ENCODE measurements at places on chromosomes 7 and 10.

GRCh38 chr10:126549344-126549743, 121.1 kb downstream of the C10orf90 start:
- DNase-seq: peak; percentile 22

GRCh38 chr10:129418496-129419225, 48.4 kb upstream of the MGMT start:
- DNase-seq: no peak

DNA sequence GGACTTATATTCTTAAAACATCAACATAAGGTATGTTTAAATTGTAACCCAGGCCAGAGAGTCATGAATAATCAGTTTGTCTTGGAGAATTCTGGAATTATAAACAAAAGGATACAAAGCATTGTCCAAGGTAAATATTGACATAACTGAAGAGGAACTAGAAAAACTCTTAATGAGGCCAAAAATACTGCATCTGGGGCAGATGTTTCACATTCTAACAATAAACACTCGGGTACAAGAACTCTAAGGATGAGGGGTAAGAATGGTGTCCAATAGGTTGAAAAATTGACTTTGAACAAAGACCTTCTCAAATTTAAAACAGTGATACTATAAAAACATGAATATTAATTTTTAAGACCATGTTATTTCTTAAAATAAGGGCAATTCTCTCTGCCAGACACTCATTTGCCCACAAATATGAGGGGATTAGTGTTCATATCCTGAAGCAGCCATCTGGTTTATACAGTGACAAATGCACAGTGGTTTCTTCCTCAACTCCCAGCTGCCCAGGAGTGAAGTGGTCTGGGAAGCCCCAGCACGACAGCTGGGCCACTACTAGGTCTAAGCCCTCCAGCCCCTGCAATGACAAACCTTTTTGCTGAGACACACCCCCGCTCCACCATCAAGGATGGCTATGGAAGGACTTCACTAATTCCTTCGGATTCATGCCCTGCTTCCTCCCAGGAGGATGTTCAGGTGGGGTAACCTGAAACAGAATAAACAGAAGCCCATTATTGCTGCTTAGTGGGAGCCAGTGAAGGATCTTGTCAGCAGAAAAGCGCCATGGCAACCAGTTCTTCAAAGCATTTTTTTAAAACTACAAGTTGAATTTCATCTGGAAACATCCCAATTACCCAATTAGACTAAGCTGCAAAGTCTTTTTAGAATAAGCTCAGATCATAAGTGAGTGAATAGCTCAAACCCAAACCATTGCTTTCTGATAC, 107.5 kb upstream of the ARID5B start:
- DNase-seq: peak; percentile 92

GRCh38 chr10:4984223-4984622, 19.4 kb downstream of the AKR1C2 start:
- DNase-seq: no peak

DNA sequence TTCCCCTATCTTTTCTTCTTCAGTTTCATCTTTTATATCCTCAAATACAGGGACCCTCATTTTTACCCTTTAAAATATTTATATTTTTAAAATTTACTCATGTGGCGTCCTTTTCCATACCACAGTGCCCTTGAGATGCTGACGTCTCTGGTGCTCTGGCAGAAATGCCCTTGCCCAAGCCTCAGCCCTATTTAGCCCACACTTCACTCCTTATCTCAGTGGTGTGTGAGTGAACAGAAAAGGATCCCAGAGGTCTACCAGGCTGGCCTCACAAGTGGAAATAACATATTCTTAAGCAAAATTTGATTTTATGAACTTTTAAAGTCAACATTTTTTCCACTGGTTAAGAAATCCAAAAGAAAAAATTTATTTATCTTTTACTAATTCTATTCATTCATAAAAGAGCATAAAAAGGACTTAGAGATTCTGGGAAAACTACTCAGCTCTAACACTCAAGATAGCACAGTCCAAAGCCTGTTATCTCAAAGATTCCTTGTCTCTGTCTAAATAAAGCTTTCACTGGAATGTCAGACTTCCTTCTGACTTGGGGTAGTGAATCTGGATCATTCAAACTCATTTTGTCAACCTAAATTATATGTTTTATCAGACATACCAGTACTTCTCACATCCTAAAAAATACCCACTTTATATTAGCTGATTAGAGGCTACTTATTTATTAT, at the start of gene NEBL:
NEBL (minus strand) TSS at position 166 of the 680 bp plus-strand sequence; CDS start at position 60, 106 bp downstream.
- DNase-seq: no peak

GRCh38 chr7:69800495-69800894, 202.2 kb downstream of the AUTS2 start:
- DNase-seq: peak; percentile 57

- peak; percentile 61 for DNase-seq
Observed at GRCh38 chr7:78329001-78329655, 530.6 kb downstream of the PHTF2 start.

DNA sequence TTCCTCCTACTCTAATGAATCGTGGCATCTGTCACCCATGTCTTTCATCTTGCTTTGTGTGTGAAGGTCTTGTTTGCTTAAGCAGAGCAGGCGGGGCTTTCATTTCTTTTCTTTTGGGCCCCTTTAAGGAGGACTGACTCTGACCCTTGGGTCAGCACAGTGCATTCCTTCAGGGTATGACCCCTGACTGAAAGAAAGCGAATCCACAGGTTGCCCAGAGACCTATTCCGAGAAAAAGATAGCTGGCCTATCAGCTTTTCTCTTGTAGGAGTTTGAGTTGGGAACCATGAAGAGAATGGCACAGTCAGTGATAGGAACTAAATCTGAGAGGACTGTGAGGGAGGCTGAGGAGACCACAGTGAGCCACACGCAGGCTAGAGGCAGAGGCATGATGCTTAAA, 193.2 kb upstream of the CDCA7L start:
- DNase-seq: no peak
